WERI-Rb-1 (cell line): ENCODE measurements at places on chromosomes 11 and 22.

- DNase-seq: no peak
Measured at GRCh38 chr22:30985561-30986208, 16.6 kb downstream of the TUG1 start.

DNA sequence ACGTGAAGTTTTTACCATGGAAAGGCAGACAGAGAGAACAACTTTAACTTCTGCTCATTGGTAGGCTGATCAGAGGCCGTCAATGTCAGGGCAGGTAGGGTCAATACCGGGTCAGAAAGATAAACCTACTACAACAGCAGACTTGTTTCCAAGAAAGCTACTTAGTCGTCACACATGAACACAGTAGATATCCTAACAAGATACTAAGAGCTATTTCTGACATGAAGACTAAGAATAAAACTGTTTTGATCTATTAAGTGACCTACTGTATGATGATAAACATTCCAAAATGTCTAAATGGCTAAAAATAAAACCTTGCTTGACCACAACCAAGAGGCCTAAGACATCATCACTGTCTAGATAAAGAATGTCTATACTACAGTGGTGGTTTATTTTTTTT lies 231.3 kb downstream of the CADM1 start:
- peak; percentile 33 for DNase-seq

DNA sequence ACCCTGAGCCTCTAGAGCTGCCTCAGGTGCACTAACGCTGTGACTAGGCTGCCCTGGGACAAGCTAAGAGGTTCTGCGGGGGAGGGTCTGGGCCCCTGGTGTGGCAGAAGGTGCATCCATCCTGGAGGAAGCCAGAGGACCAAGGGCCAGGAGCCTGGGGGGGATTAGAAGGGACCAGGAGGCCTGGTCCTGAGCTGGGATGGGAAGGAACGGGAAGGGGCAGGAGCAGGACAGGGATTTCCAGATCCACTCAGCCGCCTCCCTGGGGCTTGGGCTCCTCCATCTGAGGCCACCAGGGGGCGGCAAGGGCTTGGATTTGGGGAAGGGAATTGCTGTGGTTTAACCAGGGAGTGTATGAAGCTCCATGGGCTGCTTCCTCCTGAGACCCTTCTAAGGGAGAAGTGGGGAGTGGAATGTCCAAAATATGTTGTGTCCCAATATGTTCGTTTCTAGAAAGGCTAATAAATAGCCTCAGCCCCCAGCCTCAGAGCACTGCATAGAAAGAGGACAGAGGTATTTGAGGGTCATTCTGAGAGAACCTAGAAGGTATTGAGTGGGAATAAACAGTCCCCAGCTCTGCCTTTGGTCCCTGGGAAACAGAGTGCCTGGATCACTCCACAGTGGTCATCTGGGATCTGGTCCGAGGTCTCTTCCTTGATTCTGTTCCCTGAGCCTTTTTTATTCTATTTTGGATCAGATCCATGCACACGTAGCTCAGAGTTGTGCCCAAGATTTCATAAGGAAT lies 17.4 kb upstream of the PRAME start:
- DNase-seq: peak; percentile 85

DNA sequence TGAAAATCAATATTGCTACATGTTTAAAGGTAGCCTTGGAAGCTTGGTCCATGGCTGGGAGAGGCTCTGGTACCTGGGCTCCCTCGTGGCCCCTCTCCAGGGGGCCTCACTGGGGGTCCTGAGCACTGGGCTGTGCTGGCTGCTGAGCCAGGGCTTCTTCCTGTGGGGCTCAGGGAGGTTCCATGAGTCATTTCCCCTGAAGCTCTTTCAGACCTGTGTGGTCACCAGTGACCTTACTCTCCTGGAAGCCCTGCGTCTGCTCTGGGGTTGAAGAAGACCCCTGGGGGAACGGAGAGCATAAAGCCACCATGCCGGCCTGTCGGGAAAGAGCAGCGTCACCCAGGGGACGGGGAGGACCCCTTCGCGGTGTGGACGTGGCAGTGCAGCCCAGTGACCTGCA lies 389.0 kb downstream of the TBC1D22A start:
- DNase-seq: no peak

- DNase-seq: no peak
Measured at GRCh38 chr22:49614966-49615965, 212.4 kb downstream of the BRD1 start.

- peak; percentile 84 for DNase-seq
Measured at GRCh38 chr22:42581762-42582716, 28.3 kb downstream of the SERHL2 start.

- DNase-seq: no peak
Measured at GRCh38 chr22:19892257-19892879, 37.7 kb upstream of the GNB1L start.

DNA sequence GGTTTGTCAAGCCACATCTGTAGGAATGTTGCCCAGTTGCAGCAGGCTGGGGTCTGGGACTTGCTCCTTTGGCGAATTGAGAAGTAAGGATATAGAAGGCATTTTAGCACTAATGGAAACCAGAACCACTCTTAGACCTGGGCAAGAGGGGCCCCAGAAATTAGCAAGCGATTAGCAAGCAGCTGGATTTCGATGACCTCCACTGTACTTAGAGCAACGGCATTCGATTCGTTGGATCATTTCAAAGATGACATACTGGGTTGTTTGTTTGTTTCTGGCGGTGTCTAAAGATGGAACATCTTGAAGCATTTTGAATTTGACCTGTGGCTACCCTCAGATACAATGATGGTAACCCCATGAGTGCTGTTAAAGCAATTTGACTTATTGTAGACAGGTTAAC lies 1.2 kb upstream of the CDPF1 start:
- DNase-seq: no peak

DNA sequence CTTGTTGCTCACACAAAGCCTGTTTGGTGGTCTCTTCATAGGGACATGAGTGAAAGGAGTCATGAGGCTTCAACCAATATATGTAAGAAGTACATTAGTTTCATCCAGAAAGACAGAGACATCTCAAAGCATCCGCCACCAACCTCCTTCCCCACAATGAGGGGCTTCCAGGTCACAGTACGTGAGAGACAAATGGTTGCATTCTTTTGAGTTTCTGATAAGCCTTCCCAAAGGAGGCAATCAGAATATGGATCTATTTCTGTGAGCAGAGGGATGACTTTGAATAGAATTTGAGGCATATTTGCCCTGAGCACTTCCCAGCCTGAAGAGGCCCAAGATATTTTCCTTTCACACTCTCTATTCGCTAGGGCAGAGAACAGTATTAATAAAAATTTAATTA lies 931.1 kb downstream of the FAM181B start:
- no peak for DNase-seq

- no peak for DNase-seq
Measured at GRCh38 chr11:70076461-70076931, 1.6 kb upstream of the ANO1 start.

DNA sequence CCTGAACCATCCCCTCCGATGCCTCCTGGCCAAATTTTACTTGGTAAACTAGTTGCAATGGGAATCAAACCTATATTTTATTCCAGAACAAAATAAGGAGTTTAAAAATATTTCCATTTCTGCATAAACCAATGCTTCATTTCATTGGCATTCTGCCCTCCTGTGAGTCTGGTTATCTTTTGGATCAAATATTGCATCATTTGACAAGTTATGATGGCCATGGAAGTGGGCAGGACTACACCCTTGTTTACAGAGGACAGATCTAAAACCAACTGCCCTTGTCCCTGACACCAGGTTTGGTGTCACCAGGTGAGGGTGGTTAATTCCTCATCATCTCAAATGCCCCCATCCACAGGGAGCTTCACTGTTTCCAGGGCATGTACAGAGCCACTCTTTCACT lies 28.2 kb upstream of the E2F8 start:
- no peak for DNase-seq

- DNase-seq: no peak
Measured at GRCh38 chr11:45886816-45887520, 1.5 kb downstream of the MAPK8IP1 start.

DNA sequence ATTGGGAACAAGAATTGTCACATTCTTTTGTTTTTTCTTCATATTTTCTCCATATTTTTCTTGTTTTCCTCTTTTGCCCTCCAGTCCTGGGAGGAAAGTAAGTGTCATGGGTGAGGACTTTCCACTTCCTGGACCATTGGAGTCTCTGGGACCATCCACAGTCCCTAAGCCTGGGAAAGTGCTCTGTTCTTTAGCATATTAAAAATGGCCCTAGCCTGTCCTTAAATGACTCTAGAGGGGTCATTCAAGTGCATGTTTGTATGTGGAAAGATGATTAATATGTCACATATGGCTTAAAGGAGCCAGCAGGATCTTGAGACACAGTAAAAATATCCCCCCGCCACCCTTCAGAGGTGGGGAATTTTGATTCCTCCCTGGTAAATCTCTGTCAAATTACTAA lies 20.1 kb upstream of the SCGB1D1 start:
- DNase-seq: no peak

GRCh38 chr11:116044941-116045340 lies 540.7 kb upstream of the CADM1 start:
- DNase-seq: no peak

DNA sequence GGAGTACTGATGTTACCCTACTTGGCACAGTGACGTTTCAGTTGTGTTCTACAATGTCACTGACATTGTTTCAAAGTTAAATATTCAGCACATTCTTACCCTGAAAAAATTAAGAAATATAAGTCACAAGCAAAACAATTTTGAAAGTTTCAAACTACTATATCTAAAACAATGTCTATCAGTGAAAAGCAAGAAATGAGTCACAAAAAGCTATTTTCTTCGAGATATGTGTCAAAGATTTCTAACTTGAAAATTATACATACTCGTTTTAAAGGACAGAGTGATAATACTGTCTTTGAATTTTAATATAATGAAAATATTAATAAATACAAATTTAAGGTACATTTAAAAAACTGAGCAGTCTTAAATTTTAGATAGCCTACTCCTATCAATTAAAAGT lies 42.9 kb downstream of the RDX start:
- DNase-seq: no peak

DNA sequence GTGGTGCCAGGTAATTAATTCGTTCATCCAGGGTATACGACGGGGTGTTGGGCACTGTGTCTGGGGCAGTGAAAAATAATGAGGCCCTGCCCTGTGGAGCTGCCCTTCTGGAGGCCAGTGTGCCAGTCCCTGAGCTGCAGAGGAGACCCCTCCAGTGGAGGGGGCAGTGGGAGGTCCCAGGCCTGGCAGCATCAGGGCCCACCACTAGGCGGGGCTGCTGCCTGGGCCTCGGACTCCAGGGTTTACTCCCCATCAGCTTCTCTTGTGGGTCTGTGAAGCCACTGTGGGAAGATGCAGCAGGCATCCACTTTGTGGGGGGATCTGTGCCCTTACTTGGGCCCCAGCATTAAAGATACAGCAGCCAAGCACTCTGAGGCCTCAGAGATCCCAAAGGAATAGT lies 17.4 kb upstream of the TMPRSS6 start:
- DNase-seq: peak; percentile 47

DNA sequence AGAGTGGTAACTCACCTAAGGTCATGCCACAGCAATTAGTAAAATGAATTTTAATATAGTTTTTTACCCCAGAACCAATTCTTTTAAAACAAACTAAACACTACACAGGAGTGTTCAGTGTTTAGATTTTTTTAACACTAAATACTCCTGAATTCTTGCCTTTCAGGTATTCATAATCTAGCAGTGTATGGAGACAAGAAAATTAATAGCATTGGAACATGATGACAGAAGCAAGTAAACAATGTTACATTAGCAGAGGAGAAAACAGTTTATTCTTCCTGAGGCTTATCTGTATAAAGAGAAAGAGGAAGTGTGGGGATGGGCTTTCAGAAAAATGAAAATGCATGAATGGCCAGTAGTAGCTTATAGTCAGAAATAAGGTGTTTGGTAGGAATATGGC lies 222.1 kb upstream of the FAT3 start:
- no peak for DNase-seq
